Mesothelial cell of epicardium (in vitro differentiated cells): ENCODE measurements at places on chromosomes 1 and 21. TPM values are rescaled to one million over a fixed set of nuclear protein-coding genes. Genes with fewer than 3 reads are reported as not detected.

DNA sequence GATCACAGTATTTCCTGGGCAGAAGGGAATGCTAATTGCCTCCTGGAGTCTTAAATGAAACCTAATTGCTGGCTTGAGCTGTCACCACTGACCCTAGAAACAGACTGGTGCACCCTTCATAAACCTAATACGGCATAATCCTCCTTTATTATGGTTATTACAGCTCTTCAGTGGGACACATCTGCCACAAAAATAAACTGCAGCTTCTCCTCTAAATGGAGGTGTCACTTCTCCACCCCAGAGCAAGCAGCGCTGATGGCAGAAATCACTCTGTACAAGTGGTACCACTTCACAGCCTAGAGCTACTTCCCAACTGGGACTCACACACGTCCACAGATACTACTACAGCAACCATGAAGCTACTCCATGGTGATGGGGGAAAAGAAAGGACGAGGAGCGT, 11.1 kb downstream of the PTPN14 start:
- no peaks in the 10 kb centered on the region for H3K27me3 ChIP-seq
- no peak for DNase-seq
- H3K4me3 ChIP-seq = no peak overlapping the region

GRCh38 chr1:11528611-11529261, 49.8 kb downstream of the DISP3 start:
- no peak overlapping the region for H3K4me3 ChIP-seq
- peaks cover 3% of the 10 kb centered on the region for H3K27me3 ChIP-seq
- H3K27ac ChIP-seq = no peak overlapping the region
- H3K4me1 ChIP-seq = no peaks in the 10 kb centered on the region
- no peaks in the 10 kb centered on the region for H3K36me3 ChIP-seq

DNA sequence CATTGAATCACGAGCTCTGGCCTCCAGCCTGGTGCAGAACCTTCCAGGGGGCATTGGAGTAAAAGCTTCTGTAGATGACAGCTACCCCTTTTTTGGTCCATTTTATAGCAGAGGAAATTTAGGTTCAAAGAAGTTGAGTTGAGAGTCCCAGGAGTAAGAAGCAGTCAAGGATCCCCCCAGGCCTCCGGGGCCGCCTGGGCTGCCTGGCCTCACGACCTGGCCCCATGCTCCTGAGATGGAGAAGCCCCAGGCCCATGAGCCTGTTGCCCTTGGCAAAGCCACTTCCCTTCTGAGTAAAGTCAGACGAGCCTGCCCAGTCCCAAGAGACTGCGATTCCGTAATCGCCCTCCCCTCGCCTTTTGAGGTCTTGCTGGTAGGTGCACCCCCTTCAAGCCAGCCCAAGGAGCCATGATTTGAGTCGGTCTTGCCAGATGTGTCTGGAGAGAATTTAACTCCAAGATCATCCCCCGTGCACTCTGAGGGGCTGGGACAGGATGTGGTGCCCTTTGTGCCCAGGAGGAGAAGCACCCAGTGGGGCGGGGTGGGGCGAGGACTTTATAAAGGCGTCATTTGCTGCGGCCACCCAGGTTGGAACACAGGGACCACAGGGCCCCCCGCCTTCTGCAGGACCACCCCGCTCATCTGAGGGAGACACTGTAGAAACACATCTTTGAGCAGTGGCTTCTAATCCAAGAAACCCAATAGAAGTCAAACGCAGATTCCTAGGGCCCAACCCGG, 30.1 kb downstream of the PDE9A start:
- no peak overlapping the region for H3K27ac ChIP-seq
- H3K36me3 ChIP-seq = peaks cover 17% of the 10 kb centered on the region
- H3K4me3 ChIP-seq = no peak overlapping the region
- no peaks in the 10 kb centered on the region for H3K27me3 ChIP-seq

GRCh38 chr1:28602536-28603439, 10.7 kb downstream of the RAB42 start:
- H3K4me1 ChIP-seq = no peaks in the 10 kb centered on the region
- no peaks in the 10 kb centered on the region for H3K27me3 ChIP-seq
- no peak for DNase-seq
- H3K27ac ChIP-seq = no peak overlapping the region
- no peak overlapping the region for H3K4me3 ChIP-seq

DNA sequence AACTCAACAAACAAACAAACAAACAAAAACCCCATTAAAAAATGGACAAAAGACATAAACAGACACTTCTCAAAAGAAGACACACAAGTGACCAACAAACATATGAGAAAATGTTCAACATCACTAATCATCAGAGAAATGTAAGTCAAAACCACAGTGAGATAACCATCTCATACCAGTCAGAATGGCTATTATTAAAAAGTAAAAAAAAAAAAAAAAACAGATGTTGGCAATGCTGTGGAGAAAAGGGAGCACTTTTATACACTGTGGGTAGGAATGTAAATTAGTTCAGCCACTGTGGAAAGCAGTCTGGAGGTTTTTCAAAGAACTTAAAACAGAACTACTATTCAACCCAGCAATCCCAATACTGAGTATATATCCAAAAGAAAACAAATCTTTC, 94.7 kb downstream of the PLPP3 start:
- peaks cover 2% of the 10 kb centered on the region for H3K36me3 ChIP-seq
- no peaks in the 10 kb centered on the region for H3K27me3 ChIP-seq
- H3K4me3 ChIP-seq = no peak overlapping the region

DNA sequence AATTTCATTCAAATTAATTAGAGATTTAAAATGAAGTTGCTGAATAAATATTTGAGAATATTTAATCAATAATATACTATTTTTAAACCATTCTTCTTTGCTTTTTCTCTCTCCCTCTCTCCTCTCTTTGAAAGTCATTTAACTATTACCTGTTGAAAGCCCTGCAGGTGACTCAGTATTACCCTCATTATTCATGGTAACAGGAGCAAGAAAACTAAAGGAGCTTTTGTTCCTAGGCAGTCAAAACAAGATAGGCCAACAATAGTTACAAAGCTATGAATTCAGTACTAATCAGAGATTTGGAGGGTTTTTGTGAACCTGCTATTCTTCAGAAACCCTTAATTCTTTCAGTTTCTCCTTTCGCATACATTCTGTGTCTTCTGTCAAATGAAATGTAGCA, 721.3 kb upstream of the NCAM2 start:
- no peak for DNase-seq
- H3K36me3 ChIP-seq = peaks cover 3% of the 10 kb centered on the region

The TSTD1 gene
- 53.2 to 60.3 TPM (median 53.7 TPM) in 3 replicates for total RNA-seq

The ARHGEF16 gene
- total RNA-seq = 20.1 to 20.3 TPM (median 20.3 TPM) in 3 replicates

The MANEAL gene
- 1.4 to 1.8 TPM (median 1.8 TPM) in 3 replicates for total RNA-seq

The TRIM67 gene
- 0.04 to 0.09 TPM (median 0.07 TPM) in 3 replicates for total RNA-seq

The CNIH4 gene
- total RNA-seq = 39.6 to 40.2 TPM (median 39.6 TPM) in 3 replicates

The FMO5 gene
- total RNA-seq = 0.73 to 1.7 TPM (median 0.97 TPM) in 3 replicates

The SPSB1 gene
- 22.0 to 24.8 TPM (median 23.9 TPM) in 3 replicates for total RNA-seq

The ADAM30 gene
- 0.07 TPM in 1 of 3 replicates, not detected in the others for total RNA-seq

The NCAM2 gene
- total RNA-seq = 31.3 to 34.0 TPM (median 33.8 TPM) in 3 replicates

The NPHS2 gene
- total RNA-seq = not detected in 3 replicates

The SPRR2A gene
- total RNA-seq = not detected in 3 replicates
